ENCODE measurements at places on chromosomes 3 and 15.

- no peak for DNase-seq
Measured at GRCh38 chr3:140459462-140459861, 218.4 kb upstream of the TRIM42 start.

DNA sequence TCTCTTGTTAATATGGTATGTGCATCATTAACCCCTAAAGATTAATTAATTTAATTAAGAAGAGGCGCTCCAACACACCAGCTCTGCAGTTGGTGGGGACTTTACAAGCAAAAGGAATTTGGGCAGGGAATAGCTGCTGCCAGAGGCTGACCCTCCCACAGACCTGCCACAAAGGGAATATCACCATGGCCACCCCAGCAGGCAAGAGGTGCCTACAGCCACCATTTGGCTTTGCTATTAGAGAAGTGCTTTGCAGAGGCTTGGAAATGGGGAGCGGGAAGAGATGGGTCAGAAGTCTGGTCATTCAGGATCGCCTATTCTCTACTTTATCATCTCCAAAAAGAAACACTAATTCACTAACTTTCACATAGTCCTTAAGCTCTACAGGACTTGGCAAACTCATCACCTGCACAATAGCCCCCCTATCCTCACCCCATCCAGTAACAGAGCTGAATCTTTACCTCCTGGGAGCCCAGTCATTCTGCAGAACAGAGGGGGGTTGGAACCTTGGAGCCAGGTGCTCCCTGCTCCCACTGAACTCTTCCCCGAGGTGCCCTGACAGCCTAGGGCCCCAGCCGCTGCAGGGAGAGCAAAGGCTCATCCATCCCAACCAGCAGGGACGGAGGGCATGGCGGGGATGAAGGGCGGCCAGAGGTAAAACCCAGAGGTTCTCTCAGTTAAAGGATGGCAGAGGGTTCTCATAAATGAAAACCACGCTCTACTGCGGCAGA lies 29.7 kb downstream of the LRIG1 start:
- no peak for DNase-seq

DNA sequence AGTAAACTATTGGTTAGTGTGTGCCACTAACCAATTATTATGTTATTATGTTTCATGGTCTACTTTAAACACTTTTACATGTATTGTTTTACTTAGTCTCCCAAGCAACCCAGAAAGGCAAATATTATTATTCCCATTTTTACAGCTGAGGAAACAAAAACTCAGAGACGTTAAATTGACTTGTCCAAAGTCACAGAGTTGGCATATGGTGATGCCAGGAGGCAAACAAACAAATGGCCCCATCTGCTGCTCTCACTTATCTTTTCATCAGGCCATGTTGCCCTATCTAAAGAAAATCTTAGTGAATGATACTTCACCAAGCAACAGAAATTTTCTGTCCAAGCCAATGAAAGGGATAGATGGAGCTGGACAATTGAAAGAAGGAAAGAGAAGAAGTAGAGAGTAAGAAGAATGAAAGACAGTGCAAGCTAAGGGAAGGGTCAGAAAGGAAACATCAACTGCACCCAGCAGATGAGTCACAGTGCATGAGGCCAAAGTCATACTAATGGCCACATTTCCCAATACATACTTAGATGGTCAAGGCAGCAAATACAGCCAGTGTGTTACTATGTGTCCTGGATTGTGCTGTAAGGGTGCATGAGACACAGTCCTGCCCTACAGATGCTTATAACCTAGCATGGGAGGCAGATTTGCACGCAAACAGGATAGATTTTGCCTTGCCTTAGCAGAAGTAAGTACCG lies 266.9 kb downstream of the KCNMB2 start:
- DNase-seq, result no peak

DNA sequence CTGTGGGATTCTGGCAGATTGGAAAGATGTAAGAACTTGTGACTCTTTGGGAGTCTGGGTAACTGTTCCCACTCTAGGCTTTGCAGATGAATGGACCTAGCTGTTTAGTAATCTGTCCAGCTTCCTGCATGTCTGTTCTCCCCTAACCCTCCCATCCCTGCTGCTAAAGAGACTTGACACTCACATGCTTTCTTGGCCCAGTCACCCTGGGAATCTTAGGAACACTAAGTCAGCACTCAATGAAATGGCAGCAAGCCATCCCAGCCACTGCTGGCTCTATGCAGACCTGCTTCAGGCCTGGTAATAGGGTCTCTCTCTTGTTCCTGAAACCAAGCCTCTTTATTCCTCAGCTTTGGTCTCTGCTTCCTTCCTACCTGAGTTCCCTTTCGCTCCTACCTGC lies 63.7 kb upstream of the THSD4 start:
- peak; percentile 27 for DNase-seq

DNA sequence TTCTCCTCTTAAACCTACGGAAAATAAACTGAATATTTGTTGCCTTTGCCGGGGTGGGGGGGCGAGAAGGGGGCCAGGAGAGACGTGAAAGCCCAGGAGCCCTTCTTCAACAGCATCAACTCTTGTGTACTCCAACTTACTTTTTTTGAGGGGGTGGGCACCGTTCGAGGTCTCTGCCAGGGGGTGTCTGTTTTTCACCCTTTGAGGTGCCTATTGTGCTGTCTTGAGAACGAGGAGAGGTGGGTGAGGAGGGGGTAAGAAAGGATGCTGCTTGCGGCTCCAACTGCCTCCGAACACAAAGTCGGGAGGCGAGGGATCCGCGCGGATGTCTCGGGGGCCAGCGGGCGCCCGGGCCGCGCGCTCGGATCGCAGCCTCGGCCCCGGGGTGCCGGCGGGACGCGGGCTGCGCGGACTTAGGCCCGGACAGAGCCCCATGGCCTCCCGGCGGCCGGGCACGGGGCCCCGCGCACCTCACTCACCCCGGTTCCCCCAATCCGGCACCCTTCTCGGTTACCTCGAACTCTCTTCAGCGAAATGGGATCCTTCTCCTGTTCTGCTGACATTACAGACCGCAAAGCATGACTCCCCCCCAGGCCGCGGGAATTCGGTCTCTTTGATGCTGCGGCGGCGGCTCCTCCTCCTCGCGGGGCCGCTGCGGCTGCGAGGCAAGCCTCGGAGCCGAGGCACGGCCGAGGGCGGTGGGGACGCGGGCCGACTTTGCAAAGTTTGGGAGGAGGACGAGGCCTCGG lies 650 bp downstream of the PYGO1 start:
- peak; percentile 46 for DNase-seq

DNA sequence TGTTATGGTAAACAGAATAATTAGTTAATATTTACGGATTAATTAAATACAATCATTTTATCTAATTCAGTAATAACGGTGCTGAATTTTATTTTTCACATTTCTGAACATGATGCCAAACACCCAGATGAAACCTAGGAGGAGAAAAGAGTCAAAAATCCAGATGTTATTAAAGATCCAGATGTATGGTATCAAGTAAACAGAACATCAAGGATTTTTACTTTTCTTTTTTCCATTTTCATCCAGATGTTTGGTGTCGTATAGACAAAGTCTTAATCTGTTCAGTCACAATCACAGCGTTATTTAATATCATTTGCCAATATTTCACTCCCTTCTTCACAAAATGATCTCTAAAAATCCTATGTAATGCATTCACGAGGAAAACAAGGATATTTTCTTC lies 64.0 kb upstream of the NR2F2 start:
- no peak for DNase-seq

GRCh38 chr3:13494463-13495350 lies 14.6 kb downstream of the HDAC11 start:
- peak; percentile 36 for DNase-seq

DNA sequence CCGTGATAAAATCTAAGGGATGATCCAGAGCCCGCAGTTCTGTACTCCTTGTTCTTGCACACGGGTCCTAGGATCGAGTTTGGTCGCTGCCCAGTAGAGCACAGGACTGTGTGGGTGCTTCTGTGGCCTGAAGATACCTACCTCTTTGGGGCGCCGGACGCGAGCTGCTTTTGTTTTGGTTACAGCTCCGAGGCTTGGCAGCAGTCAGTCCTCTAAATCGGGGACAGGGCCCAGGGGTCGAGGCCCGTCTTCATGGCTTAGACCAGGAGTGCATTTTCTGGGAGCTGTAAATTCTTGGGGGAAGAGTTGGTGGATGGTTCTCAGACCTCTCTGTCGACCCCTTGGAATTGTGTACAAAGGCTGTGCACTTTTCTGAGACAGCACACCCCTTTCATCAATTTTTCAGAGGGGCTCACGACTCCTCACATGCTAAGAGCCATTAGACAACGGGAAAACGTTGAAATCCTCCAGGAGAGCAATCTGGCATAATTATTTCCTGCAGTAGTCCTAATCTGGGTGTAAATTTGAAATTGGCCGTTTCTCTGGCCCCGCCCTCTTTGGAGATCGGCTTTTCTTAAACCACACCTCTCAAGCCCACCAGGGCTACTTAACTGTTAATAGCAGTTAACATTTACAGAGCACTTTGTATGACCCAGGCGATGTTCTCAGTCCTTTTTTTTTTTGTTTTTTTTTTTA lies 928 bp downstream of the CEP97 start:
- no peak for DNase-seq

DNA sequence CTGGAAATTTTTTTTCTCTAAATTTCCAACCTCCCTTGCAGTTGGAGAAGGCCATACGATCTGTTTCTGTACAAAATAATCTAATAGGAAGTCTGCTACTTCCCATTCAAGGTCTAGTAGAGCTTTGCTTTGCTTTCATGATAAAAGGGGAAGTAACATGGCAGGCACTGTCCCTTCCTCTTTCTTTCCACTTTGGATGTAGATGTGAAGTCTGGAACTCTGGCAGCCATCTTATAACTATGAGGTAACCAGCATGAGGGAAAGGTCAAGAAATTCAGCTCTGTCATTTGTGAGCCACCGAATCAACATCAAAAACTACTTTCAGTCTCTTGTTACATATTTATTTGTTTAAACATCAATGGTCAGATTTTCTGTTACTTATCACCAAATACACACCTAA lies 156.3 kb downstream of the MTHFS start:
- no peak for DNase-seq

DNA sequence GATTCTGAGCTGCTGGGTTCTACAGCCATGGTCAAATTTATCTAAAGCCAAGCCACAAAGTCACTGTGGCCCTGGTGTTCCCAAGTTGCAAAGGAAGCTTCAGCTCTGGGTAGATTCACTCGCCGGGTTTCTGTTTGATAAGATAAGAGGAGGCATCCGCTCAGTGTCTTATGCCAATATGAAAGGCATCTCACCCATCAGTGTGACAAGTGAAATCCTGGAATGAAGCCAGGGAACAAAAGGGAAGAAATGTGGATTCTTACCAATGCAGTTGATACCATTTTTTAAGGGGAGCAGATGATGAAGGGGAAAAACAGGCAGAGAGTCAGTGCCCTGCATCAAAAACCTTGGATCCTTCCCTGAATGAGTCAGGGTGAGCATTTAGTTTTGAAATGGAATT lies 2.8 kb upstream of the CPNE4 start:
- DNase-seq, result no peak

GRCh38 chr15:74962671-74963070 lies 6.1 kb upstream of the RPP25 start:
- DNase-seq, result no peak

DNA sequence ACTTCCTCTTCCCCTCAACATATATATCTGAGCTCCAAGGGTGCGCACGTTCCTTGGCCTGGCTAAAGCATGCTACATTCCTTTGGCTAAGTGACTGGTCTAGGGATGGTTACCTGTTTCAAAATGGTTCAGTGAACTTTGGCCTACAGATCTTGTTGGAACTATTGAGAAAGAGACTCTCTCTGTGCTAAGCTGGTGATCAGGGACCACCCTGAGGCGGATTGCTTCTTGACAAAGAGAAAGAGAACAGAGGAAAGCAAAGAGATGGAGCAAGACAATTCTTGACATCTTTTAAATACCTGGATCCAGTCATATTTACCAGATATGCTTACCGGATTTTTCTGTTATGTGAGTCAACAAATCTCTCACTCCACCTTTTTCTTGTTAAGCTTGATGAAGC lies 123.1 kb downstream of the CHST2 start:
- no peak for DNase-seq

DNA sequence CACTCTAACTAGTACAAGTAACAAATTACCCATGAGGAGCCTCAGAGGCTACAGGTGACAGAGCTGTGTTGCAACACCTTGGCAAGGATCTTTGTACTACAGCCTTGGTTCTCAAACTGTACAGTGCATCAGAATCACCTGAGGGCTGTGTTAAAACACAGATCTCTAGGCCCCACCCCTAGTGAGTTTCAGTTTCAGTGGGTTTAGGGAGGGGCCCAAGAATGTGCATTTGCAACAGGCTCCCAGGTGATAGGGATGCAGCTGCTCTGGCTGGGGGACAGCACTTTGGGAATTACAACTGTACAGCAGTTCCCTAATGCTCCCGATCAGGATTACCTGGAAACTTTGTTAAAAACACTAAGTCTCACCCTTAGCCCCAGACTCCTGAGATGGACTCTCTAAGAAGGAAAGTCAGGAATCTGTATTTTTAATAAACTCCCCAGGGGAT lies 66.1 kb upstream of the NR2F2 start:
- DNase-seq, result no peak

DNA sequence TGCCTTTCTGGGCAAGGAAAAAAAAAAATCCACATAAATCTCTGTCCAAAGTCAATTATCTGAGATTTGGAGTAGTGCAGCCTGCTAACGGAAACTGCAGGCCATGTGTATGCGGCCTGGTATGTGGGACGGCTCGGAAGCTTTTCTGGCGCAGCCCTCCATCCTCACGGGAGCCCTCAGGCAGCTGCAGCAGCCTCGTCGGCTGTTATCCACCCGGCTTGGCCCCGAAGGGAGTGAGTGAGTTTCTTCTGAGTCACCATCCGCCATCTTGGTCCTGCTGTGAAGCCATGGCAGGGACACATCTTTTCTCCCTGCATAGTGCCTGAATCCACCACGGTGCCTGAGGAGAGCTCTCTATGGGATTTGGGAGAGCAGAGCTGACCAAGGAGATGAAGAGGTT lies 62.8 kb downstream of the POLR2M start:
- DNase-seq, result peak; percentile 52

DNA sequence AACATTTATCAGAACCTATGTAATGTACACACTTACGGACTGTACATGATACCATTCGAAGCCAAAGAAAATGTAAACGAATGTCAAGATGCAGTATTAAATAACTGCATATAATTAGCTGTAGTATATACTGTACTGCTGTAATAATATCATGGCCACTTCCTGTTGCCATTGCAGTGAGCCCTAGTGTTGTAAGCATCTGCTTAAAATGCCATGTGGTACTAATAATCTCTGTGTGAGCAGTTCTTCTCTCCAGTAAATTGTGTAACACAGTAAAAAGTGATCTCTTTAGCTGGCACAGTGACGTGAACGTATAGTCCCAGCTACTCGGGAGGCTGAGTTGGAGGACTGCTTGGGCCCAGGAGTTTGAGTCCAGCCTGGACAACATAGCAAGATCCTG lies 8.6 kb downstream of the SPG11 start:
- DNase-seq, result peak; percentile 93

GRCh38 chr3:119636249-119636648 lies 24.1 kb downstream of the POPDC2 start:
- DNase-seq, result no peak

- DNase-seq, result no peak
Measured at GRCh38 chr3:17845026-17845812, 102.8 kb upstream of the TBC1D5 start.

GRCh38 chr15:31027910-31028578 lies 36.6 kb upstream of the MTMR10 start:
- DNase-seq, result no peak
